IPS DF 6.9 (cell line): ENCODE measurements at places on chromosomes 2 and 18.

DNA sequence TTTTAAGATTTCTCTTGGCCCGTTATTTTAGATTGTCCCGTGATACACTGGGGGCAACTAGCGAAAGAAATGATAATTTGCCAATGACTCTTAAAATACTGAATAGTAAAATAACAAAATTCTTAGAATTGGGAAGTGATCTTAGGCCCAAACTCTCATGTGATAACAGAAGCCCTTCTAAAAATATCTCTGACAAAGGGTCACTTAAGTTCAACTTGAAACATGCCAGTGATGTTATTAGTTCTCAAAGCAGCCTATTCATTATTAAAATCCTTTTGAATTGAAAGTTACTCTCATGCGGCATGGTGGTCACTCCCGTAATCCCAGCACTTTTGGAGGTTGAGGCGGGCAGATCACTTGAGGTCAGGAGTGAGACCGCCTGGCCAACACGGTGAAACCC lies 920.9 kb downstream of the NRXN1 start:
- no peak for DNase-seq

DNA sequence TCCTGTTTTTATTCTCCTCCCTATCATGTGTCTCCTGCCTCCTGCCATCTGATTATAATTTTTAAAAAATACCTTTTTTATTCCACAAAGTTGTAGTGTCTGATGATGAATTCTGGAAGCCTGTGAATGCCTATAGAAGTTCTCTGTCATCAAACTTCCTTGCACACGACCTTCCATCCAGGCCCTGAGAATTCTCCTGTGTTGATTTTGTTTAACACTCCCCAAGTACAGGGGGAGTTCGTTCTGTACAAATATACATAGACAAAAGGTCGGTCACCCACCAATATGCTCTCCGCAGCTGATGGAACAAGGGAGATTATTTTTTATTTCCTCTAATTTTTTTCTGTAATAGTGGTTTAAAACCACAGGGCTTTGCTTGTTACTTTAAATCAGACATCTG lies 232.5 kb downstream of the PIEZO2 start:
- DNase-seq = no peak

GRCh38 chr2:106059416-106060065 lies 134.6 kb downstream of the UXS1 start:
- DNase-seq = no peak

GRCh38 chr2:152544638-152545037 lies 172.6 kb downstream of the PRPF40A start:
- no peak for DNase-seq

DNA sequence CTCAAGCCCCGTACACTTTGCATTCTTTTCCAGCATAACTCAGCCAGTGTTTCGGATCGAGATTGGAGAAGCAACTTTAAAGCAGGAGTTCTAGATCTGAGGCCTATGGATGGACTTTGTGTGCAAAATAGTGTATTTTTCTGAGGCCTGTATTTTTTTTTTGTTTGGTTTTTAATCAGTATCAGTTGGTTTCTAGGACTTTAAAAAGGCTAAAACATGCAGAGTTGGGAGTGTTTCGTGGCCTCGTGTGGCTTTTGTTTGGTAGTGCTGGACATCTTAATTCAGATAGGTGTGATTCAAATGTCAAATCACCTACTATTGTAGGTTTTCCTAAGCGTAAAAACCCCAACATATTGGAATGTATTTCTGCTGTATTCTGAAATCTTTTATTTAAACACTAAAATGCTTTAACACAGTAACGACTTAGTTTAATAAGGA lies 282 bp upstream of the PUS10 start:
- no peak for DNase-seq

GRCh38 chr18:73511771-73512503 lies 635.7 kb downstream of the FBXO15 start:
- no peak for DNase-seq
